ENCODE measurements at places on chromosomes 7 and 10.
A peak's percentile ranks its signal among the peaks of the same experiment; 100 is the strongest.

DNA sequence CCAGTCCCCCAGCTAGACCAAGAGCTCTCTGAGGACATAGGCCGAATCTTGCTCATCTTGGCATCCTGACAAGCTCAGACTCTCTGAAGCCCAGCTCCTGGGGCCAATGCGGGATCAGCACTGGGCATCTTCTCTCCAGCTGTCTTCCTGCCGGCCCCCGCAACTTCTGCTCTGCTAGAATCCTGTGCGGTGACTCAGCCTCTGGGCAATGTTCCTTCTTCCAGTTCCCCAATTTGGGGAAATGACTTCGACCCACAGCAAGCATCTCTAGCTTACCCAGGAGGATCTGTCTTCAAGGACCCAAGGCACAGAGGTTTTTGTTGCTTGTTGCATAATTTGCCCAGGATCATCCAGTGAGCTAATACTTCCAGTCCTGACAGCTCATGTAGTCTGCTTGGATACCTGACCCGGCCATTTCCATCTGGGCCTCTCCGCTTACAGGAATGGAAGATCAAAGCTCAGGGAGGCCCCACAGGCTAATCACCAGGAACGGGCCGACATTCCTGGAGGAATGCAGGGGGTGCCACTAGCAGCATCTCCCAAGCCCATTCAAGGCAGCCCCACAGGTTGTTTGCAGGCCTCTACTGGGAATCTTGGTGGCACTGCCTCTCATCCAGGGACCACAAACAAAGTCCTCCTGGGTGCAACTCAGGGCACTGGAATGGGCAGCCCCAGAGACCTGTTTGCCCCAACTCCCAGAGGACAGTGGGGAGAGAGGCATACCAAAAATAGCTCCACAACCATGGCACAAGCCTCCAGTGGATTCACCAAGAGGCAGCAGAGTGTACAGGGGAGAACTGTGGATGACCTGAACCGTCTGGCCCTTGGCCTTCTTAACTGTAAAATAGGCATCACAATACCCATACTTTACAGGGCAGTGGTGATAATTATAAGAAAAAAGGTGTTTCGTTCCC is 151.9 kb downstream of the NEURL1 start:
- peak; percentile 95 for DNase-seq

GRCh38 chr10:125015356-125015944 is 73.5 kb downstream of the ZRANB1 start:
- DNase-seq = no peak

GRCh38 chr10:66773472-66773817 is 152.4 kb upstream of the LRRTM3 start:
- DNase-seq = no peak

DNA sequence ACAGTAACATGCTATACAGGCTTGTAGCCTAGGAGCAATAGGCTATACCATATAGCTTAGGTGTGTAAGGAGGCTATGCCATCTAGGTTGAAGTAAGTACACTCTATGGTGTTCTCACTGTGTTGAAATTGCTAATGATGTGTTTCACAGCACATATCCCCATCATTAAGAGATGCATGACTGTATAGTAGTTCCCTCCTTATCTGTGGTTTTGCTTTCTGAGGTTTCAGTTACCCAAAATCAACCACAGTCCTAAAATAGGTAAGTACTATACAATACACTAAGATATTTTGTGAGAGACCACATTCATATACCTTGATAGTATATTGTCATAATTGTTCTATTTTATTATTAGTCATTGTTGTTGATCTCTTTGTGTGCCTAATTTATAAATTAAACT is 12.7 kb downstream of the FZD1 start:
- DNase-seq = no peak

DNA sequence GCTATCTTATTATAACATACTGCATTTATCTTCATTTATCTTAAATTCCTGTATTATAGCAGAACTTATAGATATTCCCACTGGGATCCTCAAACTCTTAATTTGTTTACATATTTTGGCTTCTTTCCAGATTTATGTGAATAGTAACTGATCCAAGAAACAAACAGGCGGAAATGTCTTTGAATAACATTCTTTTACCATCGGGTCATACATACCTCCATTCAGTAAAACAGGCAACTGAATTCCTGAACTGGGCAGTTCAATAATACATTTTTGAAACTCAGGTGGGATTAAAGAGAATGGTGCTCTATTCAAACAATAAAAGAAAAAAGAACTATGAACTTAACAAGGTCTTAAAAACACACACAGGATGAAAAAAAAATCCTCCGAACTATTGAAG is 337.4 kb downstream of the CRPPA start:
- DNase-seq = no peak

GRCh38 chr10:80186364-80187012 is 18.8 kb downstream of the ANXA11 start:
- DNase-seq = no peak
